ENCODE measurements at places on chromosomes 2 and 18.

- DNase-seq: no peak
Observed at GRCh38 chr2:48572816-48573215, 42.9 kb downstream of the STON1 start.

DNA sequence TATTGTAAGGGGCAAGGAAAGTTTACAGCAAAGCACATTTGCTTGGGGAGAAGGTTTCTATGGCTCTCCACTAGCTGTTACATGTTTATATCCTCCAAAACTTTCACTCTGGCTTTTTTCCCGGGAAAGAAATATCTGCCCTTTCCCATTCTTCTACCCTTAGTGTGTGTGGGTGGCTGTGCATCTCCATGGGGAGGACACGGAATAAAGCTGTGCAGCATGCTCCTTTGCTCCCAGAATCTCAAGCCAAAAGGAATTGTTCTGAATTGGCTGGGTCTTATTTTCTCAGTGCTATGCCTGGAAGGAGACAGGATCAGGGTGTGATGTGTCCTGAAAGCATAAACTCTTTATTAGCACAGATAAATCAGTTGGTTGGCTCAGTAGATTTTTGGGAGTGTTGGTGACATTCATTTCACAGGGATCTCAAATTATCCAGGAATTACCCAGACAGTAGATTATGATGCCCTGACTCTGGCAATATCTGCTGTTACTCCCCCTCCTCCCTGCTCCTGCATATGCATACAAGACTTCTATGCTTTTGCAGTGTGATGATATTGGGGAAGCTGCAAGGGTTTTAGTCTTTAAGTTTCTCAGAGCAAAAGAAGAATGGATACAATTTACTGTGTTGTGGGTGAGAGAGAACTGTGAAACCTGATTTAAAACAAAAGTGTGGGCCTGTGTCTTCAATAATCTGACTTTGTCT is 63.1 kb downstream of the PARD3B start:
- peak; percentile 26 for DNase-seq

- no peak for DNase-seq
Observed at GRCh38 chr18:66342577-66342976, 261.3 kb downstream of the CDH19 start.

DNA sequence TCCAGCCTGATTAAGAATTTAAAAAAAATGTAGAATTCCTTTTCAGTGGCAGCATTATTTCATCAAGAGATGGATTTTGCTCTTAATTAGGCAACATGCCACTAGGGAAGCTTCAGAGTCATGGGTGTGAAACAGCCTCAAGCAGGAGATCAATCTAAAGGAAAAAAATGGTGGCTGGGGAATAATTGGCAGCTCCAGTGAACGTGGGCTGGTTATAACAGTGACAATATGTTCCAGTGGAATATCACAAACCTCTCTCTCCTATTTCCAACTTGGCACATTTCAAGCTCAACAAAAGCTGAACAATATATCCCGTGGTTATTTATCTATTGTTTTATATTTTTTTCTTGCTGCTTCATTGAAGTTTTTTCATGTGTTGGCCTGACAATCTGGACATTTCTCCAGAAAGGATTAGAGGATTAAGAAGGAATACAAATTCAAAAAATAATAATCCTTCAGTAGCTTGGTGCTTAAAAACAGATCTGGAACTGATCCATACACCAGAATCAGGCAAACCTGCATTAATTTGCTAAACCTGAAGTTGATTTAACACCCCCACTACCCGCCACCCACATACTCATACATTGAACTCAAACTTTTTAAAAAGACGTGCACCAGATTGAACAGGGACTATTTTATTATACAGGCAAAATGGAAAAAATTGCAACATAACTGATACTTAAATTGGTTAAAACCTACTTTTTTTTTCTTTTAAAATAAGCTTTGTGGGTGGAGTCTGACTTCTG is 255.9 kb upstream of the SPRED2 start:
- no peak for DNase-seq

DNA sequence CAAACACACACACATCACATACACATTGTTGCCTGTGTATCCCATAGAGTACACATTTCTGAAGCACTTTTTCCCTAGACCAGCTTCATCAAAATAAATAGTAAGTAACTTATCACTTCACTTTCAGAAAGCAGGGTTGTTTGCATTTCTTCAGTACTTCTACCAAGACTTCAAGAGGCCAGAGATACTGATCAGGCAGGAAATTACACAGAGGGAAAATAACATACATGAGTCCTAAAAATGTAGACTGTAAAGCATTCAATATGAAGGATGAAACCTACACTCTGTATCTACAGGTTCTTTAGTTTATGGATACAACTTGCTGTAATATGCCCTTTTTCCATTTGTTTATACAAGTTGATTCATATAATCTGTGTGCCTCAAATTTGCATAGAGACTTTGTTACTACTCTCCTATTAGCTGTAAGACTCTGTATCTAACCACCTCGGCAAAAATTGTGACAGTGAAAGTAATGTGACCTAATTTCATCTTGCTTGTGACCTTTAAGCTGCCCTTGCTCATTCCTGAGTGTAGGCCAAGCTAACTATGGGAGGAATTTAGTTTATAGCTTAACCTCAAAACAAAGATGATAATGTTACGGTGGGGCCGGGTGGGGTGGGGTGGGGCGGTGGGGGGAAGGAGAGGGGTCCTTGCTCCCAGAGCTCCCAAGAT is 228.9 kb upstream of the SPOPL start:
- DNase-seq: no peak

DNA sequence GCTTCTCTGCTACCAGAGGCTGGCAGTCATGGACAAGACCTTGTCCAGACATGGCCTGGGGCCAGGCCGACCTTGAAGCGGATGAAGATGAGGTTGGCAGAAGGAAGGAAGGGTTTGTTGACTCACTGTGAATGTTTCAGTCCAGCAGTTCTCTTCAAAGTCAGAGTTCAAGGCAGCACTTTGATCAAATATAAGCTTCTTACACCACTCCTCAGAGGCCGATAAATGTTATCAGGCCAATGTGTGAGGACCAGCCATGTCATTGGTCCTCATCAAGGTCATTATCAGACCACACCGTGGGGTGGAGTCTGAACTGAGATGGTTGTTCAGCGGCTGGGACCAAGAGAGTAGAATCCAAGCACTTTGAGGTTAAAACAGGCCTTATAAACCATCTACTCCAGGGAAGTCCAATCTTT is 35.5 kb downstream of the QPCT start:
- no peak for DNase-seq

- DNase-seq: no peak
Observed at GRCh38 chr2:168432100-168432499, 24.0 kb upstream of the CERS6 start.

- DNase-seq: no peak
Observed at GRCh38 chr2:217559084-217559483, 443.7 kb downstream of the TNS1 start.

GRCh38 chr18:617970-618504 is 21.2 kb downstream of the CLUL1 start:
- no peak for DNase-seq
